ENCODE measurements at places on chromosomes 3 and 15. TPM values are rescaled to one million over a fixed set of nuclear protein-coding genes. Genes with fewer than 3 reads are reported as not detected.

Gene TGM5
- total RNA-seq = 0.26 TPM

DNA sequence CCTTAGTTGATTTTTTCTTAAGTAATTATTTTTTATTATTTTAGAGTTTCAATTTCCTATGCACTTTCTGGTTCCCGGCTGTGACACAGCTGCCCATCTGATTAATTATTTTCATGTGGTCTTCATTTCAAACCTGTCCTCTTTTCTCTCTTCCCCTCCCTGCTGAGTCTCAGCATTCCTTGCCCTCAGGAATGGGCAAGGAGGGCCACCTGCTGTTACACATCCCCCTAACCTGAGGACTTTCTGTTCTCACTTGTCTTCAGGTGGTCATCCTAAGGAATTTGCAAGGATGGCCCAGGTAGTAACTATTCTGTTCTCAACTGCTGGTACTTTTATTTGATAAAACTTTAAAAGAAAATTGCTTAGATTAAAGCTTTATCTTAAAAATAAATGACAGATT, 545.0 kb downstream of the OTOL1 start:
- DNase-seq = no peak

DNA sequence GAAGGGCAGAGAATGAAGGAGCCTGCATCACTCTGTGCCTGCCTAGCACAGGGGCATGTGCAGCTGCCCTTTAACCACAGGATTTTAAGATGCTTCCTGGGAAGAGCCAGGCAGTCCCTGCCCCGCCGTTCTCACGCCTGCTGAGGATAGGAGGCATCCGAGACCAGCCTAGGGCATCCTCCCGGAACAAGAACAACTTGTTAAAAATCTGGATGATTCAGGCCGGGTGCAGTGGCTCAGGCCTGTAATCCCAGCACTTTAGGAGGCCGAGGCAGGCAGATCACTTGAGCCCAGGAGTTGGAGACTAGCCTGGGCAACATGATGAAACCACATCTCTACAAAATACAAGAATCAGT, 15.2 kb downstream of the NRROS start:
- DNase-seq = no peak

DNA sequence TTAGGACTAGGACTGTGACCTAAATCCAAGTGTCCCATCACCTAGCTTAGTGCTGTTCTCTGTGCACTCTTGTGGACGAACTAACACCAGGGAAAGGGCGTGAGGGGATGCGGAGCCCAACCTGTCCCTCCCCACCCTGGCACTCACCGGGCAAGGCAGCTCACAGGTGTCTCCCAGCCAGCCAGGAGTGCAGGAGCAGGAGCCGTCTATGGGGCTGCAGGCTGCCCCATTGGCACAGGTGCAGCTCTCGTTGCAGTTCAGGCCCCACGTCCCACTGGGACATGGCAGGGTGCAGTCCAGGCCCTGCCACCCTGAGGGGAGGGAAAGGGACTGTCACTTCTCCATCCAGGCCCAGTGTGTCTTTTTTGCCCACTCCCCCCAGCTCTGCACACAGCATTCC, 60.3 kb downstream of the RAB11A start:
- no peak for DNase-seq

Gene SEMA3F
- total RNA-seq = 10.8 TPM

DNA sequence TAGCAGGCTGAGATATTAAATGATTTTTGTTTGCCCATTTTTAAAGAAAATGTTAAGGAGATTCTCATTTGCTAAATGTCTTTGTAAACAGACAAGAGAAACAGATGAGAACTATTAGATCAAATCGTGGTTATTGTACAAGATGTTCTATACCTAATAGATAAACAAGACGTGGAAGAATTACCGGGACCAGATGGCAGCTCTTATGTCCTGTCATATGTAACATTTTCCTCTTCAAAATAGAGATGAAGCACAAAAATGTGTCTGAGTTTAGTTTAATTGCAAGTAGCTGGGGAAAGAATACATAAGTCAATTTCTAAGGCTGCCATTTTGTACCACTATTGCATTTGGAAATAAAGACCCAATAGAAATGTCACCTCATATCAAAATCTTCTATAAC, 553.7 kb downstream of the TUSC7 start:
- DNase-seq = no peak

DNA sequence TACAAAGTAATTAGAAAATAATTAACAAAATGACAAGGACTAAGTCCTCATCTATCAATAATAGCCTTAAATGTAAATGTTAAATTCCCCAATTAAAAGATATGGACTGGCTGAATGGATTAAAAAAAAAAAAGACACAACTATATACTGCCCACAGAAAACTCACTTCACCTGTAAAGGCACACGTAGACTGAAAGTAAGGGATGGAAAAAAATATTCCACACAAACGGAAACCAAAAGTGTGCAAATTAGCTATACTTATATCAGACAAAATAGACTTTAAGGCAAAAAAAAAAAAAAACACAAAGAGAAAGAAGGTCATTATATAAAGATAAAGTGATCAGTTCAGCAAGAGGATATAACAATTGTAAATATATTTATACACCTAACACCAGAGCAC, 111.4 kb upstream of the ZBED2 start:
- no peak for DNase-seq

GRCh38 chr15:83209333-83209732, 1.7 kb upstream of the HDGFL3 start:
- no peak for DNase-seq

Gene CFAP91
- total RNA-seq = 2.6 TPM

Gene MESP2
- total RNA-seq = not detected

All from urinary bladder (tissue), 4 donors.